ENCODE measurements at places on chromosomes 2 and 18. TPM values are rescaled to one million over a fixed set of nuclear protein-coding genes. Genes with fewer than 3 reads are reported as not detected.

- no peak for DNase-seq
- H3K27me3 ChIP-seq: no peaks in the 10 kb centered on the region
- H3K4me3 ChIP-seq: no peak overlapping the region
- no peaks in the 10 kb centered on the region for H3K4me1 ChIP-seq
- H3K27ac ChIP-seq: no peak overlapping the region
Measured at GRCh38 chr2:102544182-102544581, 71.2 kb downstream of the SLC9A4 start.

- H3K4me3 ChIP-seq: no peak overlapping the region
- no peaks in the 10 kb centered on the region for H3K27me3 ChIP-seq
- H3K4me1 ChIP-seq: no peaks in the 10 kb centered on the region
- H3K36me3 ChIP-seq: no peaks in the 10 kb centered on the region
Measured at GRCh38 chr2:138035608-138036217, 71.4 kb downstream of the HNMT start.

DNA sequence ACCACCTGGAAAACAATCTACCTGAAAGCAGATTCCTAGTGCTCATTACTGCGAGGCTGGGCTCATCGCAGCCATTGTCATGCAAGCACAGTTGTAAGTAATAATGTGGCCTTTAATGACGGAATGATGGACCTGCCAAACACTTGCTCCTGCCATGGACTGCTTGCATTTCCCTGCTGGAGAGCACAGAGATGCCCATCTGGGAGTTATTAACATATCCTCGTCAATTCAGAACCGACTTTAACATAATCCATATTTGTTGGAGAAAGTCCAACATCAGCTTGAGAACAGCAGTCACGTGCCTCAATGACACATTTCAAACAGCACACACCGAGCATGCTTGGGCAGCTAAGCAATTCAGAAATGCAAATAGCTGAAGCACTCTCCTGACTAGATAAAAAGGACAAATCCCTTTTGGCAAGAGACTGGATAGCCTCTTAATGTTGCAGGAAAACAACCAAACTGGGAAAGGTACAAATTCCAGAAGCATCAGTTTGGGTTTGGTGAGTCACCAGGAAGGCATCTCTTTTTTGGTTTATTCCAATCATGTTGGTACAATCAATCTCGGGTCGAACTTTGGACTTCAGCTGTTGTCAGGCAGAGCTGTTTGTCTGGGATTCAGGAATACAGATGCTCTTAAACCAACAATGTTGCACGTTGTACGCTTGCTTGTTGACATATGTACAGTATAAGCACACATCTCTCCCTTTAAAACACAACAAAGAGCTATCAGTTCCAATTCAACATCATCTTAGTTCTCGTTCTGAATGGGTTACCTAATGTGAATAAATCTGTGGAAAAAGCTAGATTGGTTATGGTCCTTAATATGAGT lies 395.8 kb downstream of the LNPK start:
- H3K27me3 ChIP-seq: no peaks in the 10 kb centered on the region
- H3K4me3 ChIP-seq: no peak overlapping the region
- no peak for DNase-seq
- H3K36me3 ChIP-seq: no peaks in the 10 kb centered on the region

DNA sequence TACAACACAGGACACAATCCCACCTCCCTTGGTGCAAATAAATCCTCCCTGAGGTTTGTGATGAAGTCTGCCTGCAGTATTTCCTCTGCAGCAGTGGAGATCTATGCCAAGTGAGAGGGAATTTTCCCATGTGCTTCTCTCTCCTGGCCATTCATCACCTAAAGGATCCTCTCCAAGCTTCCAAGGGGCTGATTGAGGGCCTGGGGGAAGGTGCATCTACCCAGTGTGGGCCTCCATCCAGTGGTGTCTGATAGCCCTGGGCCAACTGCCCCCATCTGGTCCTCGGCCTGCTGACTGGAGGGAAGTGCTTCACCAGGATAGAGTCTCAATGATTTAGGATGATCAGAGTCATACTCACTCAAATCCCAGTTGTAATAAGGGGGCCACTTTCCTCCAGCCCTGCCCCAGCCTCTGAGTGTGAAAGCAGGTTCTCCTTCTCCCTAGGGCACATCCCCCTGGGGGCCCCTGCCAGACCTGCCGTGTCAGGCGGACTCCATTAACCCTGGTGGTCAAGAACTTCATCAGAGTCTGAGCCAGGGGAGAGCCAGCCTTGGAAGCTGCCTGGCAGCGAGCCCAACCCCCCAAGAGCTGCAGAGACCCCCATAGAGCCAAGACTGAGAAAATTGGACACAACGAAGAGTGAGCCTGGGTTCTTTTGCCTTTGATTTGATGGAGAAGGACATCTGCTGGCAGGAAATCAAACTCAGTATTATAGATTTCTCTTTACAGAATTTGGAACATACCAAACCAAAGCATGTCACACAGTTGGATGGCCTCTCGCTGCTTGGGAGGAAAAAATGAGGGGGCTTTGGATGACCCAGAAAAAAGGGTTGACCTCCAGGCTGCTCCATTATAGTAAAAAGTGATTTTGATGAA lies 509.6 kb downstream of the CMPK2 start:
- no peaks in the 10 kb centered on the region for H3K27me3 ChIP-seq
- no peaks in the 10 kb centered on the region for H3K36me3 ChIP-seq
- H3K4me1 ChIP-seq: peaks cover 37% of the 10 kb centered on the region
- H3K27ac ChIP-seq: no peak overlapping the region
- H3K4me3 ChIP-seq: no peak overlapping the region

Gene ANKRD30BL
- not detected for total RNA-seq

Data from GM12878 (cell line).